ENCODE measurements at places on chromosomes 6 and 20.

DNA sequence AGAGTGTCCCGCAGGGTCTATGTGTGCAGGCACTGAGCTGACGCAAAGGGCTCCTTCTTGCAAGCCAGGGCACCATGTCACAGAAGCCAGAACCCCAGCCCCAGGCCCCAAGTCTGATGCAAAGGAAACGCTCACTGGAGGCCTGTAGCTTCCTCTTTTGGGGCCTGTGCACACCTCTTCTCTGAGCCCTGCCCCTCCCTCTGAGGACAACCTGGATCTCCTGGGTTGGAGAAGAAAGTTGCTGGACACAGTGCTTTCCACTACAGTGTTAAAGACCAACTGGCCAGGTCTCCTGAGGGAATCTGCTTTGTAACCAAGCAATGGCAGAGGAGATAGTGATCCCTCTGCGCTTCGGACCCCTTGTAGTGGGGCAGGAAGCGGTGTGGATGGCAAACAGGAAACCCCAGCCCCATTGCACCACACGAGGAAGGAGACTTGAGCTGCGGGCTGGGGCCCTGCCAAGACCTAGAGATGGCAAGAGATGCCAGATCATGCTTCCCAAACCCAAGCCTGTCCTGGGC, 90.0 kb downstream of the PRND start:
- DNase-seq: no peak

DNA sequence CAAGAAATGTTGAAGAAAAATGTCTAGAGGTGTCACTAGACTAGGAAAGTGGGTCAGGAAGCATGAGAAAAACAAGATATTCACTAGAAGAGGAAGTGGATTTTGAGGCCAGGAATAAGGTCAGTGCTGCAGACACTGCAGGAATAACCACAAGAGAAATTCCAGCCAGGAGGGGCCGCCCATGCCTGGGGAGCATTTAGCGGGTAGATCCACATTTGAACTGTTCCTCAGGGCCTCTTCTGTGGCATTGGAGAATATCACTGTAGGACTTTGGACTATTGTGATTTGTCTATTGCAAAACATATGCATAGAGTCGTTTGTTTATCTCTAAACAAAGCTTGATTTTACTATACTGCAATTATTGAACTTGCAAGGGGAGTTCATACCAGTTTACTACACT, 49.6 kb upstream of the CCDC28A start:
- DNase-seq: no peak

- no peak for DNase-seq
These were observed 284.5 kb downstream of the UST start for GRCh38 chr6:149031201-149031858.

DNA sequence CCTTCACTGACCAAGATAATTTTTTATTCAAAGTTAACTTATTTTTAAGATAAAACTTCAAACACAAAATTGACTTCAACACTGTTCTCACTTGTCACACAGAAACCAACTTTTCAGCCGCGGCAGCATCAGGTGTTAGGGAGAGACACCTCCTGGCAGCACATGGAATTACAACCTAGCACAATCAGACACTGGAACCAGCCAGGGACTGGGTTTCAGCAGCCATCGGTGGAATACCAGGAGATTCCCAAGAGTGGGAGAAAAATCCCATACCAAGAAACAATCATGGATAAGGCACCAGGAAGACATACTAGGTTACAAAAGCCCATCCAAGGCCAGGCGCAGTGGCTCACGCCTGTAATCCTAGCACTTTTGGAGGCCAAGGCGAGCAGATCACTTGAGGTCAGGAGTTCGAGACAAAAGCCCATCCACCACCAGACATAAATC, 70.0 kb downstream of the SNX5 start:
- peak; percentile 18 for DNase-seq

All from NCI-H526 treated with DMSO at 0.1 percent for 48 hours (cell line).